Fibroblast of mammary gland (primary cell): ENCODE measurements at places on chromosomes 7 and 10.

DNA sequence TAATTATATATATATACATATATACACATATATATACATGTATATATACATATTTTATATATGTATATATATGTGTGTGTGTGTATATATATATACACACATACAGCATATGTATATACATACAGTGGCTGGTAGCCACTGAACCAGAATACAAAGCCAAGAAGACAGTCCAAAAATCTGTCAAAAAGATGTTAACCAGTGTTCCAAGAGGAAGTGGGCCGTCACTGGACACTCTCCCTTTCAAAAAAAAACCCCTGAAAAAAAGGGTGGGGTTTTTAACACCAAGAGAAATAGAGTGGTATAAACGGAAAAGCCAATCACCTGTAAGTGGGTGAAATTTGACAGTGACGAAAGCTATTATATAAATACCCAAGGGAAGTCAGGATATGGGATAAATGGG, 31.1 kb upstream of the C1GALT1 start:
- peak; percentile 2 for DNase-seq

DNA sequence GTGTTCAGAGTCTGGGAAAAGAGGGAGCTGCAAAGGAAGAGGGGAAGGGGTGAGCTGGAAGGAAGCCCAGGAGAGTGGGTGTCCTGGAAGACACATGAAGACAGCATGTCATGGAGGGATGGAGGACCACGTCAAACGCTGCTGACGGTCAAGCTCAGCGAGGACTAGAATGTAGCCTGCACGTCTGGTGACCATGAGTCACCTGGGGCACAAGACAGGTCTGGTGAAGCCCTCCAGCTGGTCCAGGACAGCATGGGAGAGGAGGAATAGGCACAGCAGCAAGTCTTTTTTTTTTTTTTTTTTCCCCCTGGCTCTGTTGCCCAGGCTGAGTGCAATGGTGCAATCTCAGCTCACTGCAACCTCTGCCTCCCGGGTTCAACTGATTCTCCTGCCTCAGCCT, 19.6 kb upstream of the AMZ1 start:
- peak; percentile 68 for DNase-seq

DNA sequence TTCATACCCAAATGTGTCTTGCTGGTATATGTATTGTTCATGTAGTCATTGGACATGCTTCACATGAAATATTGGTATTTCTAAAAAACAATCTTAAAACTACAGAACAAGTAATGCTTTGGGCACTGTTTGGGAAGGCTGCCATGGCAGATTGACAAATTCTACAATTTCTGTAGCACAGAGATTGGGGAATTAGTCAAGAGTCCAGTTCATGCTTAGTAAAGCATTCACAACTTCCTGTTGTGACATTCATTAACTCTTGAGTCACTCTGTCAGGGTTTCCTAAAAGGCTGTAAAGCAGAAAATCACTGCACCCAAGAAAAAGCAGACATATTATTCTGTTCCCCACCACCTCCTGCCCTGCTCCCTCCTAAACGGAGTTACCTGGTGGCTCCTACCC, 398.9 kb downstream of the PHTF2 start:
- peak; percentile 84 for DNase-seq

GRCh38 chr10:44682507-44682906, 228.6 kb upstream of the TMEM72 start:
- no peak for DNase-seq

GRCh38 chr7:54360075-54360840, 181.9 kb upstream of the VSTM2A start:
- no peak for DNase-seq

DNA sequence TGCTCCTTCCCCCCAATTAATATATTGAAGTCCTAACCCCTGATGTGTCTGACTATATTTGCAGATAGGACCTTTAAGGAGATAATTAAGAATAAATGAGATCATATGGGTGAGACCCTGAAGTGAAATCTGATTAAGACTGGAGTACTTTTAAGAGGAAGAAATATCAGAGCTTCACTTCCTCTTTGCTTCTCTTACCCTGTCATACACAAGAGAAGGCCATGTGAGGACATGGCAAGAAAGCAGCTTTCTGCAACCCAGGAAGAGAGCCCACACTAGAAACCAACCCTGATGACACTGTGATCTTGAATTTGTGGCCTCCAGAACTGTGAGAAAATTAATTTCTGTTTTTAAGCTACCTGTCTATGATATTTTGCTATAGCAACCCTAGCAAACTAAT, 44.2 kb downstream of the JMJD1C start:
- DNase-seq = no peak

GRCh38 chr10:132589681-132590080, 52.1 kb downstream of the INPP5A start:
- DNase-seq = no peak

- no peak for DNase-seq
Observed at GRCh38 chr7:21041666-21042065, 255.0 kb upstream of the SP8 start.
